ENCODE measurements at places on chromosomes 1 and 21. TPM values are rescaled to one million over a fixed set of nuclear protein-coding genes. Genes with fewer than 3 reads are reported as not detected.
A peak's percentile ranks its signal among the peaks of the same experiment; 100 is the strongest.

Gene CYP4A22
- total RNA-seq, result 2.2 TPM

Gene KCNA2
- total RNA-seq, result 13.8 TPM

Gene ACTA1
- not detected for total RNA-seq

Gene CDC20
- total RNA-seq, result 5.8 TPM

- DNase-seq, result no peak
Measured at GRCh38 chr1:221961532-221962292, 219.8 kb upstream of the DUSP10 start.

- DNase-seq, result no peak
Measured at GRCh38 chr1:89705901-89706699, 73.2 kb downstream of the LRRC8C start.

- DNase-seq, result no peak
Measured at GRCh38 chr1:171119648-171120047, 28.9 kb downstream of the FMO3 start.

DNA sequence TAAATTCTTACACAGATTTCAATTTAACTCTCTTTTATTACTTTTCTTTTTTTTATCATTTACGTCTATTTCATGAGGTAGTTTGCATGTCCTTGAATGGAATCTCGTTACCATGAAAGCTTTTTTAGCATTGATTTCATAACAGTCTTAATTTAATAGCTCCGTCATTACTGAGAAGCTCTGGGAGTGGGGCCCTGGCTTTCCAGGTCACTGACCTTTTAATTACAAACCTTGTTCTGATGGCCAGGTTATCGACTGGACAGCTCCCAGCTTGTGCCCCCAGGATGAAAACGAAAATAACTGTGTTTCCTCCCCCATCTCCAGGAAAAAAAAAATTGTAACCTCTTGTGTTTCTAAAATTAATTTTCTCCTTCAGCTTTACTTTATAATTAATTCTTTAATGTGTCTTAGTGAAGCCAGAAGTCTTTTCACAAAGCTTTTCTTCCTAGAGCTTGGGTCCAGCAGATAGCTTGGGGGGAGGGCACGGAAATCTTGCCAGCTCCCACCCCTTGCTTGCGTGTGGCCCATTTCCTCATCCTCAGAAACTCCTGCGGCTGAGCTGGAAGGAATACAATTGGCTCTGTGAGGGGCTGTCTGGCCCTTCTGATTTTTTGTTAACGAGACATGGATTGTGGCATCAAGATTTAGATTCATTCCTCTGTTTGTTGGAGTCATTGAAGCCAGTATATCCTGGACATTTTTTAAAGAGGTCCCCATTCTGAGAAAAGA, 65.7 kb downstream of the PEX14 start:
- no peak for DNase-seq

DNA sequence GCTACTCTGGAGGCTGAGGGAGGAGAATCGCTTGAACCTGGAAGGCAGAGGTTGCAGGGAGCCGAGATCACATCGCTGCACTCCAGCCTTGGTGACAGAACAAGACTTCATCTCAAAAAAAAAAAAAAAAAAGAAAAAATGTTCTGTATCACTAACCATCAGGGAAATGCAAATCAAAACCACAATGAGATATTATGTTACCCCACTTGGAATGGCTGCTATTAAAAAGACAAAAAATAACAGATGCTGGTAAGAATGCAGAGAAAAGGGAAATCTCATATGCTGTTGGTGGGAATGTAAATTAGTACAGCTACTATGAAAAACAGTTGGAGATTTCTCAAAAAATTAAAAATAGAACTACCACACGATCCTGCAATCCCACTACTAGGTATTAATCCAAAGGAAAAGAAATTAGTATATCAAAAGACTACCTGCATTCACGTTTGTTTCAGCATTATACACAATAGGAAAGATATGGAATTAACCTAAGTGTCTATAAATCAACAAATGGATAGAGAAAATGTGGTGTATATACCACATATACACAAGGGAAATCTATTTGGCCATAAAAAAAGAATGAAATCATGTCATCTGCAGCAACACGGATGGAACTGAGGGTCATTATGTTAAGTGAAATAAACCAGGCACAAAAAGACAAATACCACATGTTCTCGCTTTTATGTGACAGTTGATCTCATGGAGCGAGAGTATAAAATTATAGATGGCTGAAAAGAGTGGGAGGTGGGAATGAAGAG, 62.6 kb downstream of the ABL2 start:
- DNase-seq, result no peak

- no peak for DNase-seq
Measured at GRCh38 chr1:51230501-51231078, 5.5 kb upstream of the RNF11 start.

DNA sequence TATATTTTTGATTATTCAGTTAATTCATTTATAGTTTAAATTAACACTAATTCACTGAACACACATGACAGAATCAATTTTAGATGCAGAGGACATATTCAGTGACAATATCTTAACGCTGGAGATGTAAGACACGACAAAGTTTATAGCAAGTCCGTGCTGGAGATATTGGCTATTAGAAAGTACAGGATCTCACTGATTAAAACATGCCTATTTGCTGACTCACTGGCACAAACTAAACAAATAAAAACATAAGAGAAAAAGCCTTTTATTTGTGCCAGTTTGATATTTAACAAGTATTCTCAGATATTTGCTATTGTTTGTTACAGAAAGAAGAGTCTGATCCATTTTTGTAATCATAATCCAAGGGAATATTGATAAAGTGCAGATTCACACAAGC, 1122.9 kb upstream of the B3GALT2 start:
- no peak for DNase-seq

- DNase-seq, result no peak
Measured at GRCh38 chr21:19712441-19712840, 1285.8 kb upstream of the NCAM2 start.

DNA sequence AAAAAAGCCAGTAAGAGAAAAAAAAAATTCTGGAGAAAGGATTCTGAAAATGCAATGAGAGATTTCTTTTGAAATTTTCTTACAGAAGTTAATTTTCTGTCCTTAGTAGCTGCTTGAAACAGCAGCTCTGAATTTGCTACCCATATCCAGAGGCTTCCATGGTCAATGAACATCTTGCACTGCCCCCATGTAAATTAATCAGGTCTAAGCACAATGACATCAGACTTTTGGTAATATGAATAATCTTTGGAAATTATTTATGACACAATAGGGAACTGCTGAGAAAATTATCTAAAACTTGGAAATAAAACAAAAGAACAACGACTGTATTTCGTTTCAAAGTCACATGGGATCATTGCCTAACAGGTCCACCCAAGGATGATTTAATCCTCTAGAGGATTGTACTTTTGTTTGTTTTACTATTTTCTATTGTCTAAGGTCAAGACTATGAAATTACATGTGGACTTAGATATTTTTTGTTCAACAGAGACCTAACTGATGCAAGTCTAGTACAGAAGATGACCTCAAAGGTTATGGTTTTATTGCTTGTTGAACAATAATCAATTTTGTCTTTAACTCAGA, 312.1 kb downstream of the BACH1 start:
- DNase-seq, result no peak

- DNase-seq, result no peak
Measured at GRCh38 chr1:236396665-236397043, 2.6 kb downstream of the EDARADD start.

- no peak for DNase-seq
Measured at GRCh38 chr1:168970926-168971659, 135.4 kb upstream of the ATP1B1 start.

DNA sequence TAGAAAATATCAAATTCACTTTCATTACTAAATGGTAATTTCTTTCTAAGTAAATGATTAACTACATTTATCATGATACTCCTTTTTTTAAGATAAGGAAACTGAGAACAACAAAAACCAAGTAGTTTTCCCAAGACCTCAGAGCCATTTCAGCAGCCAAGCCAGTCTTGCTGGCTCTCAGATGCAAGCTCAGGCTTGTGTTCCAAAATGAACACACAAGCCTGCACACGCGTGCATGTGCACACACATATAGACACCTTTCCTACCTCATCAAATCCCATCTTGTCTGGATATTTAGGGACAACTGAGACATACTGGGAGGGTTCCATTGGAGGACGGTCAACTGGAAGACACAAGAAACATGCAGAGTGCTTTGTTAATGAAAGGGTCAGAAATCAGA, 83.0 kb downstream of the COLGALT2 start:
- no peak for DNase-seq

GRCh38 chr1:33824971-33825370, 38.9 kb upstream of the HMGB4 start:
- no peak for DNase-seq

DNA sequence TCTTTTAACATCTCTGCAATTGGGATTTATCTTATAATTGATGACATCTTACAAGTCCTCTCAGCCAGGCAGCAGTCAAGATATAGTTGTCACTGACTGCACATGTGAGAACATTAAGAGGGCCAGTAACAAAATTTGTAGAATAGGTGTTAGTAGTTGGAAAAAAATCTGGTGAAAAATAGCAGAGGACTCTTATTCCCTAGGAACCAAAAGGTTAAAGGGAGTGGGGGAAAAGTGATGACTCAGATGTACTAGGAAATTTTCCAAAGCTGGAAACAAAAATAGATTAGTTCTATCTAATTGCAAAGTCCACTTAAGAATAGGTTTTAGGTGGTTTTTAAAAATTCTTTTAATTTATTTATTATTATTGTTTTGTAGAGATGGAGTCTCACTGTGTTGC, 3.6 kb downstream of the NUP210L start:
- no peak for DNase-seq

- DNase-seq, result no peak
Measured at GRCh38 chr1:13922466-13923110, 222.6 kb downstream of the PRDM2 start.

GRCh38 chr1:83761167-83762038, 237.5 kb downstream of the TTLL7 start:
- DNase-seq, result no peak

- DNase-seq, result no peak
Measured at GRCh38 chr1:97505816-97506215, 415.0 kb downstream of the DPYD start.

DNA sequence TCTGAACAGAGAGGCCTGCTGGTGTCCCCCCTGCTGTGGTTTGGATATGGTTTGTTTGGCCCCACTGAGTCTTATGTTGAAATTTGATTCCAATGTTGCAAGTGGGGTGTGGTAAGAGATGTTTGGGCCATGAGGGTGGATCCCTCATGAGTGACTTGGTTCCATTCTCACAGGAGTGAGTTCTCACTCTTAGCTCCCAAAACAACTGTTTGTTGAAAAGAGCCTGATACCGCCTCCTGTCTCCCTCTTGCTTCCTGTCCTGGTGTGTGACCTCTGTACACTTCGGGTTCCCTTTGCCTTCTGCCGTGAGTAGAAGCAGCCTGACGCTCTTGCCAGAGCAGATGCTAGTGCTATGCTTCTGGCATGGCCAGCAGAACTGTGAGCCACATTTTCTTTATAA, 60.5 kb downstream of the C21orf91 start:
- no peak for DNase-seq

DNA sequence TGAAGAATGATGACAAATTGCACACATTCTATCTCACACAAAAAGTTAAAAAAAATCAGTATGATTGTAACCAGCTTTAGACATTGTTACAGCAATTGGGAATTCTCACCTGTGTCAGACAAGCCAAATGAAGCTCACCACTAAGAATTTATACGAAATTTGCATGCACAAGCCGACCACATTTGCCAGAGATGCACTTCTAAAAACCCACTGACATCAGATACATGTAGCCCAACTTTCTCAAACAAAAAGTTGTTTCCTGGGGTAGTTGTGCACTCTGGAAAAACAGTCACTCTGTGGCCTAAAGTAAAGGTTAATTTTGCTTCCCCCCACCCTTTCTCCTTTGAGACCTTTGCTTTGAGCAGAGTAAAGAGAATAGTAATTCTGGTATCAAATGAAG, 67.9 kb upstream of the IL12RB2 start:
- DNase-seq, result no peak

- no peak for DNase-seq
Measured at GRCh38 chr1:160835751-160836150, 26.9 kb downstream of the CD244 start.

GRCh38 chr1:47627471-47628370, 189.9 kb downstream of the FOXD2 start:
- DNase-seq, result no peak

- no peak for DNase-seq
Measured at GRCh38 chr1:58155418-58156123, 391.0 kb downstream of the OMA1 start.

DNA sequence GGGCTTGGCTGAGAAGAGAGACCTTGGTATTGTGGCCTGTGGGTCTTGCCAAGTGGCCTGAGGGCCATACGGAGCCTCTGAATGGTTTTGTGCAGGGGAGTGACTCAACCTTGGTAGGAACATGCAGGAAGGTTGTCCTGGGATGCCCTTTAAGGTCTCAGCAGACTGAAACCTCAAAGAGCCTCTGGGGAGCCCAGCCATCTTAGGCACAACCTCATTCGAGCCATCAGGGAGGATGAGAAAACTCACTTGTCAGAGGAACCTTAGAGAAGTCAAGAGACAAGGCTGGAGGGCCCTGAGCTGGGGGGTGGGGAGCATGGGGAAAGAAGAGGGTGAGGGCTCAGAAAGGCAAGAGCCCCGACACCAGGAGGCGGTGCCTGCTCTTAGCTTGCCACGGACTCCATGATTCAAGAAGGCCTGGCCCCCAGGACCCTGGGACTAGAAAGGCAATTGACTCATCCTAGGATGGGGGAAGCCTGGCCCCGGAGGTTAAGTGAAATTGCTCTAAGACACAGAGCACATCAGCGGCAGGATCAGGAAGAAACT, 13.0 kb downstream of the IFI6 start:
- DNase-seq, result peak; percentile 65

DNA sequence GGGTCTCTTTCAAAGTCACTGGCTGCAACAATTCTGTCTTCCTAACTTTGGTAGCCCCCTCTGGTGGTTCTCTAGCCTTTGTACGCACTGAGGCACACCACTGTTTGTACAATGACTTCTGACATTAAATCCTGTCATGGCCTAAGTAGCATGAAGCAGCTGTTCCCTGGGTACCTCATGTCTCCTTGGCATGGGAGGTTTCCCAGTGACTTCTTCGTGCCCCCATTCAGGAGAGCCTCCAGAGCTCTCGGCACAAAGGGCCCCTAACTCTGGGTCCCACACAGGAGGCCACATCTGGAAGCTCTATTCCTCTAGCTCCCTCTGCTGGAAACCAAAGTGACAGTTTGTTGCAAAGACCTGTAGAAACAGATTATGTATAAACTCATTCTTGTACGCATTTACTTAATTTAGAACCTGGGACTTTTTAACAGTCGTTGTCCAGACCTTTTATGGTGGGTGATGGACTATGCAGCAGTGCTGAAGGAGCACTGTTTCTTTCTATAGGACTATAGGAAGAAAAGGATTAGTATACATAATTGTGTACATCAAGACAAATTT, 13.4 kb downstream of the SWT1 start:
- DNase-seq, result no peak

DNA sequence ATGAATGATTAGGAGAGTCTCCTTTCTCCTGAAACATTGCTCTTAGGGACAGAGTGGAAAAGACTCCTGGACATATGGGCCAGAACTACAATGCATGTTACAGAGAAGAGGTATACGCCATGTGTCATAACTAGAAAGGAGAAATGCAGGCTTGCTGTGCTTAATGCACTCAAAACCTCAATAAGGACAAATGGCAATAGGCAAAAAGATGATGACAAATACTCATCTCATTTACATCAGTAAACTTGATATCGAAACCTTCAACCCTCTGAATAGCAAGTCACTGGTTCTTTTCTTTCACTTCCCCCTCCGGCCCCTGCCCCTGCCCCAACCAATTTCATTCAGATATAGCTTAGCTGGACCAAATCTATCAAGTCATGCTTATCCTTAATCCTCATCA, 1.9 kb upstream of the GPR88 start:
- DNase-seq, result no peak

Measured in breast epithelium (tissue), 4 donors.